Upper lobe of left lung (tissue), 6 donors: ENCODE measurements at places on chromosomes 11 and 22.

DNA sequence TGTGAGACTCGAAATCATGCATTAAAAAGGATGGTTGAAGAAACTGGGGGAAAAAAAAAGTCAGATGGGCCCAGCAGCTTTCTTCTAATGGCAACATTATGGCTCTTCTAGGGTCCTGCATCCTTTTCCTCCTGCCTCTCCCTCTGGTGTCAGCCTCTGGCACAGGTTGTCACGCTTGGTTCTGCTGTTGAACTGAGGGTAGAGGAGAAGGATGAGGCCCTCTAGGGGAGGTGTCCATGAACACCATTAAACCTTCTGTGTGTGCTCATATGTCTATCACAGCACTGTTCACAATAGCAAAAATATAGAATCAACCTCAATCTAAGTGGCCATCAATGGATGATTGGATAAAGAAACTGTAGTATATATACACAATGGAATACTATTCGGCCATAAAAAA is 36.0 kb downstream of the BUD13 start:
- no peak for DNase-seq

- DNase-seq, result no peak
Measured at GRCh38 chr11:56353991-56354390, at the start of gene OR8J1. Gene OR8J1 (plus strand): TSS chr11:56354291. CDS start chr11:56360247, 5,956 bp downstream.

DNA sequence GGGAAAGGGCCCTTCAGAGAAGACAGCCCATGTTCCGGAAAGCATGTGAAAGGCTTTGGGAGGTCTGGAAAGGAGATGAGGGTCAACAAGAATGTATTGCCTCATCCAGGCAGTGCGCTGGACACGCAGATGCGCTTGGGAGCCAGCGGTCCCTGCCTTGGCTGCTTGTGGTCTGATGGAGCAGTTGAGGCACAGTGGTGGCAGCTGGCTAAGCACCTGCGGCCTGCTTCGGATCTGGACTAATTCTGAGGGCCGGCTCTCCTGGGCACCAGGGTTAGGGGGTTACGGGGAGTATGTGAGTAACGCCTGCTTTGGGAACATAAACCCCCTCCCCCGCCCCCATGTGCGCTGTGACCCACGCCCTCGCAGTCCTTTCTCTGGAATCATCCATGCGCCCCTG is 4.6 kb upstream of the TM7SF2 start:
- DNase-seq, result peak; percentile 34

- no peak for DNase-seq
Measured at GRCh38 chr11:126485021-126485792, 129.7 kb downstream of the ST3GAL4 start.

DNA sequence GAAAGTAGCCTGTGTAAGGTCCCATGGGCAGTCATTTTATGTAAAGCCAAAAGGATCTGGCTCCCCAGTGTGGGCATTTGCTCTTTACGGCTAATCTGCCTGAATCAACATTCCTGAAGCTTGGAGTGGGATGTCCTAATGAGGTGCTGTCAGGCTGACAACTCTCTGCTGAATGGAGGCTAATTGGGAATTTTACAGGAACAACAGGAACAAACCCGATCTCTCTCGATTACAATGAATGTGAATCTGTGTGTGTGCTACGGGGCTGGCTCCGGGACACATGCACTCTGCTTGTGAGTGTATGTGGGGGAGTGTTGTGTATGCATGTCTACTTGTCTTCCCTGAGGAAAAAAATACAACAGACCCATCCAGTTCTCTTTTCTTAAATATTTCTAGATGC is 415.2 kb downstream of the TENM4 start:
- DNase-seq, result no peak
